ENCODE measurements at places on chromosomes 2 and 18.
A peak's percentile ranks its signal among the peaks of the same experiment; 100 is the strongest.

DNA sequence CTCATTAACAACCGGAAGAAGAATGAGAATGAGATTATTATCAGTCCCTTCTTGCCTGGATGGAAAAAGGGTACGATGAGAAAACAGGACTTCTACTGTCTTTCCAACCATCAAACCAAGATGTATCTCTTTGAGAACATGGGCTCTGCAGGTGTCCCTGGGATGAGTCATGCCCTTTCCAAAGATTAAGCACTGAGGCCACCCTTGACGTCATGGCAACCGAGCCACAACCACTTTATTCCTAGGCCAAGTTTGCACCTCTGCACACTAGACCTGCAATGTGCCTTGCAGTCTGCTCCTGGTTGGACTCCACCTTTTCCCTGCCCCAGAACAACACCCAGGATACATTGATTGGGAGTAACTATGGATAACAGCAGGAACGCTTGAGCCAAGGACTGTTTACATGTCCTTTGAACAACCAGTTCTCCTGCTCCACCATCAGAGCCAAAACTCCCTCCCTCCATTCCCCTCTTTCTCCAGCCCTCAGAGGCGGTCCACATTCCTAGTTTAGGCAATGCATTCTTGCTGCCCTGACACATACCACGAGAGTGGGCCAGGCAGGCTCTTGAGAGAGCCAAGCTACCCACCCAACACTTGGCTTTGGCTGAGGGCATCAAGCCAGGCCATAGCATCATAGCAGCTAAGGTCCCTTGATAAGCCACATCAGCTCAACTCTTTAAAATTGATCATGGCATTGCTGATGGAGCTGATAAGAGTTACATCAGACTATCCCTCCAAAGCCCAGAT, 310.7 kb downstream of the TNS1 start:
- DNase-seq, result no peak

GRCh38 chr2:134245340-134245984, 8.4 kb upstream of the MGAT5 start:
- DNase-seq, result peak; percentile 84

DNA sequence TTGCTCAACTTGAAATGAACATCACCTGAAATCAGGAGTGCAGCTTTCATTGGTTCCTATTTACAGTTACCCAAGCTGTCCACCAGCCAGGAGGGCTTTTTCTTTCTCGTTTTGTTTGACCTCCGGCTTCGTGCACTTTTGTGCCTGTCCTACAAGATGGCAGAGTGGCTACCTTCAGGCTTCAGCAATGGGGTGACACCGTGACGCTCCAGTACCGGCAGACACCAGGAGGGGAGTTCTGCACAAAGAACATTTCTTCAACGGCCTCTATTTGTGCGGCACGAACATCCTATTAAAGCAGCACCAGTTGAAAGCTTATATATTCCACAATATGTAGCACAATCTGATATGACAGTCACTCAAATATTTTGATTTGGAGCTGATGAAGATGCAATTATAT, 18.3 kb downstream of the RNASEH1 start:
- no peak for DNase-seq

GRCh38 chr18:49742316-49743116, 70.8 kb downstream of the ACAA2 start:
- no peak for DNase-seq

- no peak for DNase-seq
Observed at GRCh38 chr18:26470011-26470637, 78.2 kb downstream of the KCTD1 start.

DNA sequence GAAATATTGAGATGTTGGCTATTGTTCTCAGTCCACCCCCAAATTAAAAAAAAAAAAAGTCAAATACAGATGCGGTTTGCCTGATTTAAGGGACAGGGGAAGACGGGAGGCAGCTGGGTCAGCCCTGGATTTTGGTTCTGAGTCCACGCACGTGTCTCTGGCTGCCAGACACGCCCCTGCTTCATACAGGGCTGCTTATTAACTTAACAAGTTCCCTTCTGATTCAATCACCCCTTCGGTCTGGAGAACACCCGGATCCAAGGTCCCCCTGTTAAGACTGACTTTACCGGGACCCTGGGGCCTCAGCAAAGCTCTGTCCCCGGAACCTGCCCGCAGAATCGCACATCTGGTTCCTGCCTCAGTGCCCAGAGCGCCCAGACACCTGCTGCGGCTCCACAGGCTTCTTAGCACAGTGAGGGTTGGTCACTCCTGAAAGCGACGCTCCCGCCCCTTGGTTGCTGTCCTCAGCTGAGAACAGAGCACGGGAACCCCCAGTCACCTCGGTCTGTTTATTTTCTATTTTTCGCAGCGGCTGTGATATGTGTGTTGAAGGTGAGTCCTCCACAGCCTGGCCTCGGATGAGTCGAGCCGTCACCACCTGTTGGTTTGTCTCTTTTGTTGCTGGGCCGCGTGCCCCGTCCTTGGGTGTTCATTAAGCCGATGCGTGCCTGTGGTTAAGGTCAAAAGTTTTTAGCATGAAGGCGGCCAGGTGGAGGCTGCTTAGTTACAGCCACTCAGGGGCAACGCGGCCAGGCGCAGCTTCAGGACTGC, 57.2 kb downstream of the RTP5 start:
- no peak for DNase-seq

- DNase-seq, result no peak
Observed at GRCh38 chr2:497770-498492, 179.3 kb downstream of the TMEM18 start.

DNA sequence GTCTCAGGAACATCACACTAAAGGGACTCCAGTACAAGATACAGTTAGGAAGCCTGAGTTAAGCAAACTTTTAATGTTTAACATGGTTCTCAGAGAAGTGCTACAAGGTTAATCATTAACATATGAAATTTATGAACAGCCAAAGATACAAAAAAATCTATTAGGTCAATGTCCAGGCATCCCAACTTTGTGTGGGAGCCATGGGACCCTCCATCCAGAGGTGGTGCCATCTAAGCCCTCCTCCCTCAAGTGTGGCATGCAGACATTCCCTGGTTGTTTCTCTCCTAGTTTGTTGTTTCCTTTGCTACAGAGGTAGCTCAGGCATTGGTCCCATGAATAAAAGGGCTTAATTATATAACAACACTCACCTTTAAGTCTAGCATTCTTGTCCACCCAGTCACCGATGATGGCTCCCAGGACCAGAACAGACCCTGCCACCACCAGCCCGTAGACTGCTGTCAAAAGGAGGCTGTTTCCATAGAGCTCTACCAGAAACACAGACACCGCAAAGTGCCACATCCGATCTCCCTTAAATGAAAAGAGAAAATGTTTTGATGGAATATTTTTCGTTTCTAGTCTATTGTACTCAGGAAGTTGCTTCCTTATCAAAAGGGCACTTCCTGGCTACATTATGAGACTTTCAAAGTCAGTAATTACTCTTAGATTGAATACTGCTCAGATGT, 5.7 kb downstream of the SLC40A1 start:
- no peak for DNase-seq

DNA sequence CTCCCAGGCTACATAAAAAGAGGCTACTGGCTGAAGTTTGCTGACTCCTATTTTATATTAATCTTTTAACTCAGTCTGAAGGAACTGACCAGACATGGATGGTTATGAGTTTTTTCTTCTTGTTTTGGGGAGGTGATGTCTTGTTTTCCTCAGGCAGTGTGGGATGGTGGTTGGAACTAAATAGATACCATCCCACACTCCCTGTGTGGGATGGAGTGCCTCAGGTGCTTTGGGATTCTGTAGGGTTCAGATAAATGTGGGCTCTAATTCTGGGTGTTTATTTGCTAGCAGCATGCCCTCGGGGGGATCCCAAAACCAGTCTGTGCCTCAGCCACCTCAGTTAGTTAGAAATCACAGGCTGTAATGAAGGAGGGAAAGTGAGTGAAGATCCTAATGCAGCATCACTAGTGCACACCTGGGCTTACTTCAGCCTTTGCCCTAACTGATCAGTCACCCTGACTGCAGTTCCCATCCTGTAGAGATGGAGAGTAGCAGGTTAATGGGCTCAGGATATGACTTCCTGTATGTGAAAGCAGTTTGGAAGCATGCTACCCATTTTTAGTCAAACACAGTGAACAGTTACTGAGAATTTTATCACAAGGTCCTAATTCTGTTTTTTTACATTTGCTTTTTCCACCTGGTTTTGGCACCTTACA, 132.2 kb downstream of the SPTBN1 start:
- DNase-seq, result no peak

- no peak for DNase-seq
Observed at GRCh38 chr2:239920693-239921365, 104.3 kb downstream of the NDUFA10 start.

- no peak for DNase-seq
Observed at GRCh38 chr2:11990576-11990975, 244.1 kb downstream of the LPIN1 start.

- DNase-seq, result no peak
Observed at GRCh38 chr2:47006374-47007222, 91.0 kb upstream of the MCFD2 start.

- no peak for DNase-seq
Observed at GRCh38 chr2:28053597-28053996, 163.1 kb downstream of the BABAM2 start.

DNA sequence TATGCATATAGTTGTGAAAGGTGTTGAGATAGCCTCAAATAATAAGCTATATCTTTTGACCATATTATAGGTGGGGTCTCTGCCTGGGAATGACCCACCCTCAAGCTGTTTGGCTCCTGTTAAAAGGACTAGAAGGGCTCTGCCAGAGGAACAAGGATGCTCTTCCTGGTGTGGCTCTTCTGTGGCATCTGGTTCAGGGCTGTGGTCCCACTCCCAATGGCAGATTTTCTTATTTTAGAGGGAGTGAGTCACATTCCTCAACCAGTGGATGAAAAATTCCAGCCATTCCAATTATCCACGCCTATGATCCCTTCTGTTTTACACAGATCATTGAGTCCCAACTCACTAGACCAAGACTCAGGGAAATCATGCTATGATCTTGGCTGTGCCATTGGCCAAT, 119.9 kb downstream of the PARD3B start:
- DNase-seq, result no peak

- DNase-seq, result no peak
Observed at GRCh38 chr2:40511661-40512213, 59.8 kb upstream of the SLC8A1 start.

- peak; percentile 74 for DNase-seq
Observed at GRCh38 chr2:211157856-211158463, 601.6 kb downstream of the CPS1 start.

- DNase-seq, result no peak
Observed at GRCh38 chr2:35081001-35081621, 1274.5 kb upstream of the CRIM1 start.

GRCh38 chr18:55489034-55489986, 98.7 kb downstream of the TCF4 start:
- DNase-seq, result peak; percentile 56

DNA sequence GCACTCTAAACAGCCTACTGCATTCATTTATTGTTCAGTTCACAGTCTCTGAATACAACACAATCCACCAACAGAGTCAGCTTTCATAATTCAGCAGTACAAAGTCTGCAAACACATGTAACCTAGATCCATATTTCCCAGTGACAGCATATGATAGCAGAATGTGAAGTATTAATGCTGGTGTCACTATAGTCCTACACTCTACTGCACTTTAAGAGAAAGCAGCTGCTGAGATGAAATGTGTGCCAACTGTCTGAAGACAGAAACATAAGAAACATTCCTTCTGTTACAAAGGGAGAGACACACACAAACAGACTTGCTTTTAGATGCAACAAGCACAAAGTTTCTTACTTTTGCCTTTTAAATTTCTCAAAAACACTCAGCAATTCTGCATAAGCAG, 441.8 kb downstream of the ZEB2 start:
- DNase-seq, result no peak

DNA sequence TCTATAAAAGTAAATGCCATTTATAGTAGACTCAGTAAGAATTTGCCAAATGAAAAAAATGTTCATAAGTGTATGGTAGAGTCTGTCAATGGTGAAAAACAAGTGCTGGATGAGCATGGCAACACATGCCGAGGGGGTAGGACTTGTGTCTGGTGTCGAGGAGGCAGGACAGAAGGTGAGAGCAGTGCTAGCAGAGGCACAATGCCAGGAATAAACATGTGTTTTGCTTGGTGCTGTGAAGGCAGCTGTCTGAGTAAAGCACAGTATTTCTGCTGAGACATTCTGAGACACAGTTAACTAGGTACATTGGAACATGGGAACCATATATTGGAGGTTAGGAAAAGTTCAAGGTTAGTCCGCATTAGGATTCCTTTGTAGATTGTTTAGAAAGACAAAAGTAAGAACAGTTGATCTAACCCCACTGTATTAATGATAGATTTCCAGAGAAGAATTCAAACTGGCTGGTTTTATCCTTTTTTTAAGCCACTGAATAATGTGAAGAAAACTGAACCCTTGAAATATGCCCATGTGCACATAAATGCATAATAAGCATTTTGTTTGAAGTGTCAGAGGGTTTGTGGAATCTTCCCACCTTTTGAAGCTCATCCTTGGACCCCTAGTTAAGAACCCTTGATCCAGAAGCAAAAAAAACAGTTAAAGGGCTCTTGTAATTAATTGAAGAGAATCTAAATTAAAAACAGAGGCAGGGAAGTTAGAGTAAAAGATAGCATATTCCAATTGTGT, 7.1 kb downstream of the RBM45 start:
- no peak for DNase-seq

DNA sequence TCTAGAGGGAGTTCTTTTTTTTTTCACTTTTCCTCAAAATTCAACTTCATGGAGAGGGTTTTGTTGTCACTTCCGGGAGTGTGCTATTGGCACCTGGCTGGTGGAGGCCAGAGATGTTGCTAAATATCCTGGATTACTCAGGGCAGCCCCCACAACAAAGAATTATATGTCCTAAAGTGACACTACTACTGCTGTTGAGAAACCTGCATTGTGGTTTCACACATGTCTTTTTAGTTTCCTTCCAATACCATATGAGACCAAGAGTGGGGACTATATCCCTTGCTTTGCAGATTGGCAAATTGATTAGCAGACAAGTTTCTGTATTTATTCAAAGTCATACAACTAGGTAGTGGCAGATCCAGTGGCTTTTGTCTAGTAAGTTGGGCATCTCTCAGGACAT, 826.8 kb downstream of the TRIB2 start:
- no peak for DNase-seq

GRCh38 chr18:80258640-80259039, 11.3 kb upstream of the PARD6G start:
- DNase-seq, result no peak

GRCh38 chr2:39377226-39377939, 59.7 kb downstream of the MAP4K3 start:
- peak; percentile 29 for DNase-seq

- DNase-seq, result no peak
Observed at GRCh38 chr2:128505150-128505490, 186.5 kb upstream of the HS6ST1 start.

DNA sequence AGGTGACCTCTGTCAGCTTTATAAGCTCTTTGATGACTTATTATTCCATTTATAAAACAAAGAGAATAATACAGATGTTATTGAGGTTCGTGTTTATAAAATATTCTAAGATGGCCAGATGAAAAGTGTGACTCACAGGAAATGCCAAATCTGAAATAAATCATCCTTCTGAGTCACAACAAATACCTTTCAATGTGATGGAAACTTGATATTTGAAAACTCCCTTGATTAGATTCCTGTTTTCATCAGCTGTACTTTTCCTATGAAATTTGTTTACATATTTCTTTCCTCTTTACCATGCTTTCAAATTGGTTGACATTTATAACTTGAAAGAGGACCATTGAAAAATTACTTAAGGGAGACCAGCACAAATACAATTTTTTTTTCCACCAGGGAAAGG, 30.6 kb upstream of the PPP1R1C start:
- DNase-seq, result no peak
